ENCODE measurements at places on chromosomes 11 and 22.

DNA sequence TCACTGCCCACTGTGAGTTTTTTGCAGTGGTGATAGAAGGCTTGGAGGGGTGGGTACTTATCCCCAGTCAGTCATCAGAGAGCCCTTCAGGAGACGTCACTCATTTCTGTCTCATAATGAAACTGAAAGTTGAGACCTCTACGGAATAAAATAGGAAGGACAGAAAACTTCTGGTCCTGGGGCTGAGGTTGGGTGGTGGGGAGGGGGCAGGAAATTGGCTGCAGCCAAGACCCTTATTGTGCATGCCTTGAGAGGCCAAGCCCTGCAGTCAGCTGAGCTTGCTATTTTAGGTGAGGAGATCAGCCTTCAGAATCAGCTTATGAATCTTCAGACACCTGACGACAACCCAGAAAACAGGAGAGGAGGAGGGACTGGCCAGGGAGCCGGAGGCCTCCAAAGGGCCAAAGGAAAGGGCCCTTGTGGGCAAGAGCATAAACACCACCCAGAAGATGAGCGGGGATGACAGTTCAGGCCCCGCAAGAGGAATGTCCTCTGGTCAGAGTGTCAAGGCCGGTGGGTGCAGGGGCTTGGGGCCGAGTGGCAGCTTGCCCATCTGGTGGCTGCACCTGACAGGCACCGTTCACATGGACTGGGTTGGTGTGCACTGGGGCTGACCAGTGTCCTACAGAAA, 17.9 kb upstream of the ADA2 start:
- no peak for DNase-seq

GRCh38 chr11:106828976-106829375, 189.3 kb downstream of the GUCY1A2 start:
- DNase-seq, result no peak

GRCh38 chr11:20656901-20657300, 12.5 kb upstream of the NELL1 start:
- DNase-seq, result no peak

GRCh38 chr11:129590753-129591475, 215.3 kb downstream of the BARX2 start:
- no peak for DNase-seq

DNA sequence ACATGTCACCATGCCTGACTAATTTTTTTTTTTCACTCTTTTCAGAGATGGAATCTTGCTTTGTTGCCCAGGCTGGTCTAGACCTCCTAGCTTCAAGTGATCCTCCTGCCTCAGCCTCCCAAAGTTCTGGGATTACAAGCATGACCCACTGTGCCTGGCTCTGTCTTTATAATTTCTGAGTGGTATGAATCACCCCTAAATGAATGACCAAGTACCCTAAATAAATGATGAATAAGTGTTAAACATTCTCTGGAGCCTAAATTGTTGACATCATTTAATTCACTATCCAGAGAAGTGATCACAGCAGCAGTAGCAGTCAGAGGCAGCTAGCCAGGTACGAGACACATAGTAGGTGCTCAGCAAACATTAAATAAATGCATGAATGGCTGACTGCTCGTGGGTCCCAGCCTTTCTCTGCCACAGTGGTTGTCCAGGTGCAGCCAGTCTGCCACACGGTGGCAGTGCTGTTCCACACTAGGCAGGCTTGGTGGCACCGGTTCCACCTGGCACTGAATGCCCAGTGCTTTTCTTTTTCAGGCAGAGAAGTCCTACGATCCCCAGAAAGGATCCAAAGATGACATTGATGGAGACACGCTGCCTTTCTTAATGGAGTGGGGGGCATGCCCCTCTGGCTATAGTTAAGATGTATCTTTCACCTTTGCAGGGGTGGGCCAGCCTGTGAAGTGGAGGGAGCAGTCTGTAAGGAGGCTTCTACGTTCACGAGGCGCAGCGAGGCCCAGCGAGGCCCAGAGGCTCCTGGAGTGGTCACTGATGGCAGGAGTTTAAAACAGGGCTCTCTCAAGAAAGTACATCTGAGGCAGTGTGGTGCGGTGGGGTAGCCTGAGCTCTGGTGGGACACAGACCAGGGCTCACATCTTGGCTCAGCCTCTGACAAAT, 8.7 kb upstream of the TTC12 start:
- peak; percentile 63 for DNase-seq

GRCh38 chr11:60589611-60590010, 74.4 kb downstream of the MS4A13 start:
- DNase-seq, result no peak
